ENCODE measurements at places on chromosomes 2 and 18.

DNA sequence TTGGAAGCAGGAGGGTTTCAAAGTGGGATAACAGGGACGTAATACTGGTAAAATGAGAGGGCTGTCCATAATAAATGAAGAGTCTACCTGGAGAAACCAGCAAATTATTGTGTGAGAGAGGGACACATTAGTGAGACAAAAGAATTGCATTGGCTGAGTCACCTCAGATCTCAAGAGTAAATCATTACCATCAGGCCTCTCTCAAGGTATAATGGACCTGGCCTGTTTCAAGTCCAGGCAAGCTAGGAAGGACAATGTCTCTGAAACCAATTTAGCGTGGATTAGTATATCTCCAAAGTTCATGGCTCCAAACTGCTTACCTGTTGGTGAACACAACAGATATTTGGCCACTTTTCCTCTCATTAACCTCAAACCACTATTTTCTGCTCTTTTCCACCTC, 471.4 kb downstream of the CMPK2 start:
- DNase-seq, result no peak

- no peak for DNase-seq
Measured at GRCh38 chr18:31633392-31634330, 42.0 kb downstream of the TTR start.

GRCh38 chr2:74877376-74877775, 43.4 kb downstream of the HK2 start:
- DNase-seq, result no peak

DNA sequence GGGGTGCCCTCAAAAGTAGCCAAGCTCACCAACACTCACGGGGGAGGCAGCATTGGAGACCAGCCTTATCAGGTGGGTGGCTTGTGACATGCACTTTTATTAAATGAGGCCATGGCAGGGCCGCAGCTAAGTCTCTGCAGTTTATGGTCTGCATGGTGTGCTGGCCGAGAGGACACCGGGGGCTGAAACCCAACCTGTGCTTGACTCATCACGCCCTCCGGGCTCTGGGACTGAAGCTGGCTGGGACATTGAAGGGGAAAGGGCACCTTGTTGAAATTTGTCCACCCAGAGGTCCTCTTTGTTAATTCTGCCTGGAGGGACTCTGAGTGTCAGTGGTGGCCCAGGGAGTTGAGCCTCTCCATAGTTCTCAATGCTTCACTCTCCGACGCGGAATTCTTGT, 17.7 kb upstream of the NTSR2 start:
- DNase-seq, result no peak

DNA sequence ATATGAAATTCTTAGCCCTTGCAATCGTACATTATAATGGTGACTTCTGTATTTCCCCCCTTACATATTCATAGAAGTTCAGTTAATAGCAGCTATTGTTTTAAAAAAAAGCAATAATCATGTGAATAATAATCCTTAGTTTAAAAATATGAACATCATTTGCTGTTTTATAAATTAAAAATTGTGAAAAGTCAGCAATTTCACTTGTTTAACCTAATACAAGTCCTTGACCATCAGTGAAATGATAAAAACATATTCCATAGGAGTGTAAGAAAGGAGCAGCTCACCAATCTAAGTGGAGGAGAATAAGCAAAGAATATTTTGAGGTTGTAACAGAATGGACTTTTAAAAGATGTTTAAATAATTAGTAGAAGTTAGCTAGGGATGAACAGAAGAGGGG, 650.2 kb downstream of the SUCLG1 start:
- no peak for DNase-seq

DNA sequence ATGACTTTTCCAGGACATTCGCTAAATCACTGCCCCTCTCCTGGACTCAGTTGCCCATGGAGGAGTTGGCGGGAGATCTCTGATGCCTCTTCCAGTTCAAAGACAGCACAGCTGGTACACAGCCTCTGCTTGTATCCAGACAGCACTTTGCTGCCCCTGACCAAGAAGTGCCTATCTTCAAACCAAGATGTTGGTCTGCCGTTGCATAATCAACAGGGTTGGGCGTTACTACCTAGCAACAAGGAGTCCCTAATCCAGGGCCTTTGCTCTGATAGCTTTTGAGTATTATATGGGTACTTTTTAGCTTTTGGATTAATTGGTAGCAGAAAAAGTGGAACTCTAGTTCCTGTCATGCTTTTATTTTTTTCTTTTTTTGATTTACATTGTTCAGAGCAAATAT, 166.6 kb downstream of the FAM210A start:
- DNase-seq, result no peak
